Fibroblast of the conjunctiva (primary cell): ENCODE measurements at places on chromosomes 1 and 21.

- DNase-seq, result no peak
Measured at GRCh38 chr1:41013796-41014195, 7.7 kb downstream of the SLFNL1 start.

GRCh38 chr1:9247894-9248293 lies 13.3 kb downstream of the H6PD start:
- DNase-seq, result no peak

DNA sequence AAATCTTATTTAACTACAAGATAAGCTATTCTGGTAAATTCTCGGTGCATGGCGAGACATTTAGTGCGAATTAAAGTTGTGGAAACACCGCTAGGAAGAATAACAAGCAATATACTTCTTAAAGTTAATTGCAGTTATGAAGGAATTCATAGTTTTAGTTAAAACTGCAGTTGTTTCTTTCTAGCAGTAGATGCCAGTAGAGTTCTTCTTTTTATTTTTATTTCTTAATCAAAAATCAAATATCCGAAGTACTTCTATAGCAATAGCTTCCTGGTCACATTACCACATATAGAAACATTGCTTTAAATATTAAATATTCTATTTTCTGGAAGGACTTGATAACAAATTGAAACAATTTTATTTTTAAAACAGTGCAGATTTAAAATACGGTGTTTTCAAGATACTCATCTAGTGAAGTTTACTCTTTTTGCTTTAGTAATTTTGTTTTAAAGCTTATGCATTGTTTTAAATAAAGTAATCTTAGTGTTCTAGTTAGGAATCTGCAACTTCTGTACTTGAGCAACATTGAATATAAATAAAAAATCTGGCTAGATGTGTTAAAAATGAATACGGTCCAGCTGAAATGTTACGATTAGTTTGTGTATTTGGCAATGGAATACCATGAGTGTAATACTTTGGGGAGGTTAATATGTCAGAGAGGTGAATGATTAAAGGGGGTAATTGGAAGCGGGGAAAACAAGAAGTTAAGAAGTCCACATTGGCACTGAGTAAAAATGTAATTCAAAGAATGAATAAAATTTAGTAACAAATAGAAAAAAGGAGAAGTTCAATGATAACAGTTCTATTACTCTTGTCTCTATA lies 2.7 kb upstream of the PRKACB start:
- no peak for DNase-seq

GRCh38 chr1:75487399-75487798 lies 123.5 kb downstream of the SLC44A5 start:
- no peak for DNase-seq

GRCh38 chr1:25100151-25100833 lies 132.0 kb downstream of the SYF2 start:
- DNase-seq, result no peak

GRCh38 chr1:243846761-243847160 lies 3.3 kb downstream of the AKT3 start:
- no peak for DNase-seq
